Spinal cord (tissue), 10 donors: ENCODE measurements at places on chromosomes 6 and 20. TPM values are rescaled to one million over a fixed set of nuclear protein-coding genes. Genes with fewer than 3 reads are reported as not detected.

Gene SIRPG
- not detected for total RNA-seq

DNA sequence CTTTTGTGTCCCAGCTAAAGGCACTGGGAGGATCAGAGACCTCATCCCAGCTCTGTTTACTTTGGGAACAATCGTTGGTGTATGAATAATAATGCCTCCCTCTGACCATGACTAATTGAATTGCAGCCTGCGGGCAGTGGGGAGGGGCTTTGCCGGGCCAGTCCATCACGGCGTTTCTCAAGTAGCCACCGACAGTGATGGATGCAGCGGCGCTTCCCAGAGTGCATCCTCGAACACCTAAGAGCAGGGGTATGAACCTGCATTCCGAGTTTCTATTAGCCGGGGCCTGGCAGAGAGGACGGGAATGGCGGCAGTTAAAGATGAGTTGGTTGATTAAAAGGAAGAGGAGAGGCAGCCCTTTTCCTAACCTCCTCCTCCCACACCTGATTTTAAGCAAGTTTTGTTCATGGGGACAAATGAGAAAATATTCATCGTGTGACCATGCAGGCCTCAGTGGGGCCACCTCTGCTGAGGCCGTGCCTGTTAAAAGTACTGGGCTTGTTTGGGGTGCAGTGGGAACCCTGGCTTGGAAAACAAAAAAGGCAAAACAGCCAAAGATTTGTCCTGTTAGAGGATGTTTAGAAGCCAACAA lies 154.1 kb downstream of the FOXA2 start:
- H3K27ac ChIP-seq = no peak overlapping the region
- no peak for DNase-seq
- peaks cover 22% of the 10 kb centered on the region for H3K27me3 ChIP-seq
- H3K36me3 ChIP-seq = no peaks in the 10 kb centered on the region
- no peak overlapping the region for H3K4me3 ChIP-seq

Gene GSTA4
- 112 TPM for total RNA-seq

DNA sequence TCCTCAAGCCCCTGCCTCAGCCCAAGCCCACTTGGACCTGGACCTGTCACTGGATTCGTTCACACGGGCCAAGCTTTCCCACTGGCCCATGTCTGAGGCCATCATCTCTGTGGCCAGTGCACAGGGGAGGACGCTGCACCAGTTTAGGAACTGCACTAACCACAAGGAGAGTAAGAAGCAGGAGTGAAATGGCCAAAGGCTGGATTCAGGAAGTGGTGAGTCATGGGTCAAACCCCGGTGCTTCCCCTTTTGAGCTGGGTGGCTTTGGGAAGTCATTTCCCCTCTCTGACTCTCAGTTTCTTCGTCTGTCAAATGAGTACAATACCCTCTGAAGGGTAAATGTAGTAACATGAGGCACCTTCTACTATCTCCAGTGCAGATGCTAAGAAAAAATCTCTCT lies 87.9 kb downstream of the CD40 start:
- H3K4me1 ChIP-seq = peaks cover 40% of the 10 kb centered on the region
- no peak overlapping the region for H3K4me3 ChIP-seq
- no peak for DNase-seq
- peaks cover 4% of the 10 kb centered on the region for H3K27me3 ChIP-seq

Gene FAM83C
- not detected for total RNA-seq

Gene EYA4
- total RNA-seq = 2.3 TPM

Gene MUC22
- not detected for total RNA-seq

Gene BHLHE23
- total RNA-seq = not detected

GRCh38 chr6:1063671-1064355 lies 248.1 kb upstream of the FOXQ1 start:
- no peaks in the 10 kb centered on the region for H3K36me3 ChIP-seq
- no peak overlapping the region for H3K4me3 ChIP-seq
- H3K27me3 ChIP-seq = no peaks in the 10 kb centered on the region
- H3K4me1 ChIP-seq = no peaks in the 10 kb centered on the region
- no peak for DNase-seq

- H3K4me1 ChIP-seq = no peaks in the 10 kb centered on the region
- H3K4me3 ChIP-seq = no peak overlapping the region
- no peak for DNase-seq
- H3K36me3 ChIP-seq = no peaks in the 10 kb centered on the region
- H3K27ac ChIP-seq = no peak overlapping the region
Observed at GRCh38 chr20:50496773-50497385, 13.3 kb upstream of the PTPN1 start.

Gene CDSN
- not detected for total RNA-seq

- no peaks in the 10 kb centered on the region for H3K27me3 ChIP-seq
- no peaks in the 10 kb centered on the region for H3K36me3 ChIP-seq
- no peak overlapping the region for H3K4me3 ChIP-seq
- DNase-seq = no peak
- H3K4me1 ChIP-seq = no peaks in the 10 kb centered on the region
- H3K27ac ChIP-seq = no peak overlapping the region
Observed at GRCh38 chr6:25966711-25967110, 4.1 kb downstream of the TRIM38 start.

- no peaks in the 10 kb centered on the region for H3K4me1 ChIP-seq
- no peak overlapping the region for H3K4me3 ChIP-seq
- H3K27ac ChIP-seq = no peak overlapping the region
Observed at GRCh38 chr6:55528624-55529023, 50.4 kb downstream of the HMGCLL1 start.

DNA sequence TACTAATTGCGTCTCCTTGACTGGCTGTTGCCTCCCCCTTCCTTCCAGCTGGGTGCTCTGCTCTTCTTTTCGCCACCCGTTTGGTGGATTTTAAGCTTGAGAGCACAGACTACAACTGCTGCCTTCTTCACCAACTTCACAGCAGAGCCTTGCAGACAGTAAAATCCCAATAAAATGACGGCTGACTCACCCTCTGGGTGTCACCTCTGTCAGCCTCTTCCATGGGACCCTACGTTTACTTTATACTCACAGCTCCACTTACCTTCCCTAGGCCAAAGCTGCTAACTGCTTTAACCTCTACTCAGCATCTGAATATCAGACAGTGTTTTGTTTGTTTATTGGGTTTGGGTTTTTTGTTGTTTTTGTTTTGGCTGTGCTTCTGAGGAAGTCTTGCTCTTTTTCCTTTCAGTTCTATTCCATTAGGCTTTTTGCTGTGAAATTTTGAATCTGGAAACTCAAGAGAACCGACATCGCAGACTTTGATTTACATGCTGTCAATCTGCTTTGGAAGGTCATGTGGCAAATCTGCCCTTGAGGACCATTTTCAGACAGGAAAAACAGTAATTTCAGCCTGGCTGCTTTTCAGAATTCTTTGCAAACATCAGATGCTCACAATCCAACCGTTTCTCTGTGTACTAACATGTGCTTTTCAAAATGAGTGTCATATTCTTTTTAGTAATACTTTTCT lies 2.4 kb downstream of the AGPAT4 start:
- H3K36me3 ChIP-seq = peaks cover 3% of the 10 kb centered on the region
- no peaks in the 10 kb centered on the region for H3K27me3 ChIP-seq
- no peaks in the 10 kb centered on the region for H3K4me1 ChIP-seq
- no peak overlapping the region for H3K27ac ChIP-seq
- DNase-seq = peak; percentile 33
- H3K4me3 ChIP-seq = peak overlapping the region; percentile 64

DNA sequence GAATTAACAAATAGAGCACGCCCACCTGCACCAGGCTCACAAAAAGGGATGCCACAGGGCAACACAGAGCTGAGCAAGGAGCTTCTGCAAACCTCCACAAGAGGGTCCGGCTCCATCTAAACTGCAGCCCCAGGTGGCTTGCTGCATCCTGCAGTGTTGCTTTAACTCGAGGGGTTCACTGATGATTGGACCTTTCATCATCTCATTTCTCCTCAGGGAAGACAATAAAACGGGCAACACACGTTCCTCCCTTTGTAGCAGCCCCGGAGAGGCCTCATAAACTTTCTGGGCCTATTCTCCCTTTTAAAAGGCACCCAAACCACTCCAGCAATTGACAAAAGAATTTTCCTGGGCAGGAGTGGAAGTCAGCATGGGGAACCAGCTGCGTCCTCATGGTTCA lies 161.5 kb upstream of the CDH4 start:
- no peaks in the 10 kb centered on the region for H3K36me3 ChIP-seq
- no peak overlapping the region for H3K4me3 ChIP-seq
- no peaks in the 10 kb centered on the region for H3K27me3 ChIP-seq

Gene GSTA3
- 4.4 TPM for total RNA-seq

- no peaks in the 10 kb centered on the region for H3K36me3 ChIP-seq
- H3K27me3 ChIP-seq = no peaks in the 10 kb centered on the region
- no peak overlapping the region for H3K4me3 ChIP-seq
- H3K27ac ChIP-seq = no peak overlapping the region
- no peak for DNase-seq
Observed at GRCh38 chr6:132760256-132760655, 2.6 kb upstream of the VNN2 start.

Gene LRP11
- total RNA-seq = 31.3 TPM

Gene RIPPLY2
- 2.9 TPM for total RNA-seq

GRCh38 chr6:5442916-5443315 lies 181.6 kb downstream of the FARS2 start:
- peaks cover 4% of the 10 kb centered on the region for H3K4me1 ChIP-seq
- H3K36me3 ChIP-seq = no peaks in the 10 kb centered on the region
- H3K27ac ChIP-seq = no peak overlapping the region
- H3K27me3 ChIP-seq = no peaks in the 10 kb centered on the region
- DNase-seq = no peak

- DNase-seq = no peak
- no peaks in the 10 kb centered on the region for H3K27me3 ChIP-seq
- H3K4me3 ChIP-seq = no peak overlapping the region
- H3K27ac ChIP-seq = no peak overlapping the region
Observed at GRCh38 chr6:10520468-10520867, 683 bp upstream of the GCNT2 start.

GRCh38 chr6:161227004-161227960 lies 46.6 kb downstream of the AGPAT4 start:
- peaks cover 38% of the 10 kb centered on the region for H3K4me1 ChIP-seq
- H3K27ac ChIP-seq = no peak overlapping the region
- no peak for DNase-seq
- peaks cover 9% of the 10 kb centered on the region for H3K36me3 ChIP-seq

DNA sequence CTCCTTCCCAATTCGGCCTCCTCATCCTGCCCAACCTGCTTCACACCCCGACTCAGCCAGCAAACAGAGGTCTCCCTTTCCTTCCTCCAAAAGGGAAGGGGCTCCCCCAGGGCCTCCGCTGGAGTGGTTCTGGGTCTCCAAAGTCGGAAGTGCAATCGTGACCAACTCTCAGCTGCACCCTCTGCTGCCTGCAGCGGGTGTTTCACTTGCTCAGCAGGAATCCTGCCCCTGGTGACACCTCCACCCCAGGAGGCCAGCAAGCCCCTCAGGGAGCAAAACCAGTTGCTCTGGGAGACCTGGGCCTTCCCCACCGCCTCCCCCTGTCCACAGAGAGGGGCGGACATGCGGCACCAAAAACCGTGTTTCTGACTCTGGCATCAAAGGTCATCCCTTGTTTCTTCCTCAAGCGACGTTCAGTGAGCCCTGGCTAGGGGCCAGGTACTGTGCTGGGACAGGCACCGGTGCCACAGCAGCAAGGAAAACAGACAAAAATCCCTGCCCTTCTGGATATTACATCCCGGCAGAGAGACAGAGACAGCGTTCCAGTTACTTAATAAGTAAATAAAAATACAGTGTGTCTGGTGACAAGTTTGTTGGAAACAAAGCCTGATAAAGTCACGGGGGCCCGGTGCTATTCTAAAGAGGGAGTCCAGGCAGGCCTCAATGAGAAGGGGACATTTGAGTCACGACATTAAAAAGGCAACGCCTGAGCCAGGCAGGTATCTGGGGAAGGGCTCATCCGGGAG lies 219.0 kb downstream of the BMP7 start:
- no peaks in the 10 kb centered on the region for H3K36me3 ChIP-seq
- no peak overlapping the region for H3K4me3 ChIP-seq
- H3K4me1 ChIP-seq = peaks cover 10% of the 10 kb centered on the region
- H3K27ac ChIP-seq = no peak overlapping the region

Gene OVOL2
- total RNA-seq = not detected

- no peaks in the 10 kb centered on the region for H3K36me3 ChIP-seq
- H3K27ac ChIP-seq = no peak overlapping the region
- no peak for DNase-seq
- no peak overlapping the region for H3K4me3 ChIP-seq
- no peaks in the 10 kb centered on the region for H3K27me3 ChIP-seq
Observed at GRCh38 chr6:70841112-70841511, 115.7 kb downstream of the B3GAT2 start.

- H3K4me1 ChIP-seq = no peaks in the 10 kb centered on the region
- H3K27me3 ChIP-seq = no peaks in the 10 kb centered on the region
- H3K36me3 ChIP-seq = peaks cover 14% of the 10 kb centered on the region
- no peak overlapping the region for H3K27ac ChIP-seq
Observed at GRCh38 chr6:152356016-152356415, 281.1 kb downstream of the SYNE1 start.

DNA sequence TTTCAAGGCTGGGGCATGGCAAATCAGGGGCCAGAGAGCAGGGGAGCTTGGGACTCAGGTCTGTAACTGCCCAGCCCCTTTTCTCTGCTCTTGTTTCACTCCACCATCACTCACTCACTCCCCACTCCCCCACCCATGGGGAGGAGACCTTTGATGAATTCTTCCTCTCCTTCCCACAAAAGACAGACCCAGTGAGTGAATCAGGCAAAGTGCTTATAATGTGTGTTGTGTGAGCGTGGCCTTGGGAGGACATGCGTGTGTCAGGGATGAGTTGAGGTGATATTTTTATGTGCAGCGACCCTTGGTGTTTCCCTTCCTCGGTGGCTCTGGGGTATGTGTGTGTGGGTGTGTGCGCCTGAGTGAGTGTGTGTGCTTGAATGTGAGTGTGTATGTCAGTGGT lies 1.0 kb upstream of the CUL9 start:
- DNase-seq = no peak
- H3K4me3 ChIP-seq = no peak overlapping the region
- H3K27me3 ChIP-seq = no peaks in the 10 kb centered on the region
- H3K36me3 ChIP-seq = peaks cover 58% of the 10 kb centered on the region

- H3K4me1 ChIP-seq = no peaks in the 10 kb centered on the region
- H3K4me3 ChIP-seq = no peak overlapping the region
- H3K36me3 ChIP-seq = no peaks in the 10 kb centered on the region
- no peak overlapping the region for H3K27ac ChIP-seq
Observed at GRCh38 chr6:63496361-63496804, 75.9 kb upstream of the LOC128125822 start.

GRCh38 chr6:37258405-37259105 lies 611 bp upstream of the TMEM217 start:
- H3K27ac ChIP-seq = peak overlapping the region; percentile 93
- peak overlapping the region; percentile 97 for H3K4me3 ChIP-seq
- DNase-seq = no peak
- peaks cover 2% of the 10 kb centered on the region for H3K27me3 ChIP-seq
- peaks cover 3% of the 10 kb centered on the region for H3K4me1 ChIP-seq

- DNase-seq = peak; percentile 59
- H3K4me1 ChIP-seq = peaks cover 8% of the 10 kb centered on the region
- H3K27ac ChIP-seq = peak overlapping the region; percentile 72
Observed at GRCh38 chr6:138972226-138972665, 15.8 kb downstream of the REPS1 start.

DNA sequence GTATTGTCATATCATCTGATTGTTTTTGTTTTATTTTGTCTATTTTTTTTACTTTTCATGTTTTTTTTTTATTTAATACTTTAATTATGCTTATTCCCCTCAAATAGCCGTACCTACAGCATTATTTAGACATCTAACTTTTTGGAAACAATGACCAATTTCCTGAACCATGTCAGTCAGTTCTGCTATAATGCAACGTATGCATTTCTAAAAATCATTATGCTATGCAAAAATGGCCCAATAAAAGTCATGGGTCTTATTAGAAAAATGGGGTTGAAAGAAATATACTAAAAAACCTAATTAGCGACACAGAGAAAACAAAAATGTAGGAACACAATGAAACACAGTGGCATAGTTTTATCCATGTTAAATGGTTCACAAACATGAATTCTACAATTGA lies 1454.7 kb downstream of the GRIK2 start:
- DNase-seq = no peak
- H3K36me3 ChIP-seq = no peaks in the 10 kb centered on the region
- no peaks in the 10 kb centered on the region for H3K27me3 ChIP-seq
- H3K27ac ChIP-seq = no peak overlapping the region
- no peak overlapping the region for H3K4me3 ChIP-seq
- H3K4me1 ChIP-seq = no peaks in the 10 kb centered on the region
